ENCODE measurements at places on chromosomes 4 and X.

- DNase-seq = no peak
Measured at GRCh38 chrX:131139072-131139471, 80.9 kb downstream of the ARHGAP36 start.

- DNase-seq = no peak
Measured at GRCh38 chr4:121192013-121192412, 27.9 kb upstream of the TNIP3 start.

DNA sequence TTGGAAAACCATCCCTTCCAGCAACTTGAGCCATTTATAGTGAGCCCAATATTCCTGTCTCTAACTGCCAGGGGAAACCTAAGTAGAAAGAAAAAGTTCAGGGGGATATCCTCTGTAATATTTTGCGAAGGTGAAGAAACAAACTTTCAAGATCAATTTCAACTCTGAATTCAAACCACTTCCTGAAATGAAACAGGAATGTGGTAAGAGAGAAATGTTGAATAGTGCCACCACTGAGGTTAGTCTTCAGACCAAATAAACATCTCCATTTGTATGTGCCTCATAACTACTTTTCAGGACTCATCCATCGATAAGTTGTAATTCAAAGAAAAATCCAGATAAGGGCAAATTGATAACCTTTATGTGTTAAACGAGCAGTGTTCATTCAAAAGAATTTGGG, 128.7 kb downstream of the GABRB1 start:
- DNase-seq = no peak

DNA sequence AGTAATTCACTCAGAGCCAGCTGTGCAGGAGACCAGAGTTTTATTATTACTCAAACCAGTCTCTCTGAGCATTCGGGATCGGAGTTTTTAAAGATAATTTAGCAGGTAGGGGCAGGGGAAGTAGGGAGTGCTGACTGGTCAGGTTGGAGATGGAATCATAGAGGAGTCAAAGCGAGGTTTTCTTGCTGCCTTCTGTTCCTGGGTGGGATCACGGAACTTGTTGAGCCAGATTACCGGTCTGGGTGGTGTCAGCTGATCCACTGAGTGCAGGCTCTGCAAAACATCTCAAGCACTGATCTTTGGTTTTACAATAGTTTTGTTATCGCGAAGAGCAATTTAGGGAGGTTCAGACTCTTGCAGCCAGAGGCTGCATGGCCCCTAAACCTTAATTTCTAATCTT, 63.6 kb downstream of the TRIM2 start:
- DNase-seq = no peak

DNA sequence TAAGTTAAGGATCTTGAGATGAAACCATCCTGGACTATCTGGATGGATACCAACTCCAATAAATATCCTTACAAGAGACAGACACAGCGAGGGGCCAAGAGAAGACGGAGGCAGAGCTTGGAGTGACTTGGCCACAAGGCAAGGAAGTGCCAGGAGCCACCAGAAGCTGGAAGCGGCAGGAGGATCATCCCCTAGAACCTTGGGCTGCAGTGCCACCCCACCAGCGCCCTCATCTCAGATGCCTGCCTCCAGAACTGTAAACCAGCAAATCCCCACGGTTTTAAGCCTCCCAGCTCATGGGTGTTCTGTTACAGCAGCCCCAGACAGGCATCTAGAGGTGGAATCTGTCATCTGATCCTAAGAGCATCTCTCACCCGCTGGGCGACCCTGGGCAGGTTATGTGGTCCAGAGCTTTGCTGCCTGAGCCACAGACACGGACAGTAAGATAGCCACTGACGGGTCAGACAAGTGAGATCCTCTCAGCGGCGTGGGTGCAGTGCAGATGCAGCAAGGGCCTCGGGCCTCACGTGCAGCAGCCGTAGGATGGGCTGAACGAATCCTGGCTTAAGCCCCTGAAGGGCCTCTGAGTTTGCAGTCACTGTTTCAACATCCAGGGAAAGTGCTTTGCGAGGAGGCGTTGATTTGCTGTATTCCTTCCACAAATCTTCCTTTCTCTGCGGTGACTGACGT, 25.1 kb upstream of the MXD4 start:
- no peak for DNase-seq

All from nucleus accumbens (tissue), 56 donors.